ENCODE measurements at places on chromosomes 3 and 15.

- no peak for DNase-seq
Observed at GRCh38 chr3:127161973-127162579, 30.9 kb upstream of the PRR23E start.

DNA sequence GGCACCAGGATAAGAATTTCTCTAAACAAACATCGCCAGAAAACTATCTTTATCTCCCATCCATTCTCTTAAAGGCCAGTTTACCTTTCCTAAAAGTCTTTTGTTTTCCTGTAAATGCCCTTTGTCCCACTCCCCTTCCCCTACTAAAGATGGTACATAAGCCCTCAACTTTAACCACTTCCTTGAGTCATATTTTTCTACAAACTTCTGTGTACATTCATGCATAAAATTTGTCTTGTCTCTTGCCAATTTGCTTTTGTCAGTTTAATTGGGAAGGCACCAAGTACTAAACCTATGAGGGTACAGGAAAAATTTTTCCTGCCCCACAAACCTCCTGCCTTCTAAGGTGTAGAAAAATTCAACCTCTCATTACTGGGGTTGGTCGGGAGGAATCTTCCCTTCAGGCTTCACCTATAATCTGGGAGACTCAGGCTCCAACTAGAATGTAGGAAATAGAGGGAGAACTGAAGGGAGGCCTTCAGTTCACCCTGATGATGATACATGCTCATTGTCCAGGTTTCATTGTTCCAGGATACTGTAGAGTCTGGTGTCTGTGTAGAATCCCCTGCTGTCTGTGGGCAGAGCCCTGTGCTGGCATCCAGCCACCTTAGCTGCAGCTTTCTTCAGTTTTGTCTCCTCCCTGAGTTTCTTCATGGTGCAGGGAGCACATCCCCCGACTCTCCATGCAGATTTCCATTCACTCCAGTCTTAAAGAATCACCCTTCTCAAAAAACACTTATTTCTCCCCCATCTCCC lies 53.2 kb downstream of the CD200R1L start:
- DNase-seq = no peak

DNA sequence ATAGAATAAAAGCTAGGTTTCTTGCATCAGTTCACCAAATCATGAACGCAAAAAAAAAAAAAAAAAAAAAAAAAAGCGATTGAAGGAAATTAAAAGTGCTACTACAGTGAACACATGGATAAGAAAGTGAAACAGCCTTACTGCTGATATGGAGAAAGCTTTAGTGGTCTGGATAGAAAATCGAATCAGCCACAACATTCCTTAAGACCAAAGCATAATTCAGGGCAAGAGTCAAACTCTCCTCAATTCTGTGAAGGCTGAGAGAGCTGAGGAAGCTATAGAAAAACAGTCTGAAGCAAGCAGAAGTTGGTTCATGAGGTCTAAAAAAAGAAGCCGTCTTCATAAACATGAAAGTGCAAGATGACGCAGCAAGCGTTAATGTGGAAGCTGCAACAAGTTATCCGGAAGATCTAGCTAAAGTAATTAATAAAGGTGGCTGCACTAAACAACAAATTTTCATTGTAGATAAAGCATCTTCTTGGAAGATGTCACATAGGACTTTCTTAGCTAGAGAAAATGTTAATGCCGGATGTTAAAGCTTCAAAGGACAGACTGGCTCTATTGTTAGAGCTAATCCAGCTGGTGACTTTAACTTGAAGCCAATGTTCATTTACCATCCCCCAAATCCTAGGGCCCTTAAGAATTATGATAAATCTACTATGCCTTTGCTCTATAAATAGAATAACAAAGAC lies 19.2 kb downstream of the P3H2 start:
- no peak for DNase-seq

DNA sequence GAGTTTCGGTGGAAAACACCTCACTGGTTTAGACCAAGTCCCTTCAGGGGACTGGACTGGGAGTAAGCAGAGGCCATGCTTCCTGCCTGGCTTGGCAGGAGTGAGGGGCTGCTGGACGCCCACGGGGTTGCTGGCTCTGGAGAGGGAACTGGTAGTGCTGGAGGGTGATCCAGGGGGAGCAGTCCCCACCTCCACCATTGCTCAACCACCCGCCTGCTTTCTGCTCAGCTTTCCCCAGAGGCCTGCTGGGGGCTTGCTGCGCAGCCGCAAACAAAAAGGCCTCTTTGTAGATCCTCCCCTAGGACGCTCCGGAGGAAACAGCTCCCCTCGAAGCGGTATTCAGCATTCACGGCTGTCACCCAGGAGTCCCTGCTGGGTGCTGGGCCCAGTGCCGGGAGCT lies 33.5 kb downstream of the EBLN2 start:
- DNase-seq = no peak

DNA sequence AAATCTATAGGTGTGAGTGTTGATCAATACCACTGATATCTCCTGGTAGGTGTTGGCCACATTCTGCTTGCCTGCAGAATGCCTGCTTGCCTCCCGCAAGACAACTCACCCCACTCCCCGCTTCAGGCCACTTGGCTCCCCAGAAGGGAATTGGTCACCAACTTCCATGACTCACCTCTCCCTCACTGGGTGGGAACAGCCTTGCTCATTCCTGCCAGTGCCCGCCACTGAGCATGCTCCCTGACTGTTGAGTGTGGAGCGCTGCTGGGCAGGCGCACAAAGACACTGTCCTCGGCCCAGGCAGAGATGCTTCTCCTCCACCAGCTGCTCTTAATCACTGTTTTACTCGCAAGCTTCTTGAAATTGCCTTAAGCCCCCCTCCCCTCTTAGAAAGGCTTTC lies 57.3 kb upstream of the PPP2R3A start:
- no peak for DNase-seq

GRCh38 chr3:193872265-193872753 lies 263.6 kb upstream of the HES1 start:
- DNase-seq = no peak

DNA sequence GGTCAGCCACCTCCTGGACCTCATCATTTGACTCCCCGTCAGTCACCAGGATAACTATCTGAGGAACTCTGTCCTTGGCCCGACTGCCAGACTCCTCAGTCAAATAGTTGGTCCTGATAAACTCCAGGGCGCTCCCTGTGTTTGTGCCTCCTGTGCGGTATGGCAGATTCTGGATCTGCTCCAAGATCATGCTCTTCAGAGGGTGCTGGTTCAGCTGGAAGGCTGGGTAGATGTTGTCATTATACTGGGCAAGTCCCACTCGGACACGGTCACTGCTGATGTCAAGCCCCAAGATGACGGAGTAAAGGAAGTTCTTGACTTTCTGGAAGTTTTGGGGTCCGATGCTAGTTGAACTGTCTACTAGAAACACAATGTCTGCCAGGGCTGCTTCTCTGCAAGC lies 31.1 kb upstream of the CAPN7 start:
- no peak for DNase-seq

Data from stimulated activated CD4-positive, alpha-beta T cell treated with anti-CD3 and anti-CD28 coated beads, Interleukin-12 subunit alpha, Interleukin-12 subunit beta, amount 100 ng/mL, for 24 hours (primary cell).